Anterior cingulate cortex (tissue), 58 donors: ENCODE measurements at places on chromosomes 1 and 21.

DNA sequence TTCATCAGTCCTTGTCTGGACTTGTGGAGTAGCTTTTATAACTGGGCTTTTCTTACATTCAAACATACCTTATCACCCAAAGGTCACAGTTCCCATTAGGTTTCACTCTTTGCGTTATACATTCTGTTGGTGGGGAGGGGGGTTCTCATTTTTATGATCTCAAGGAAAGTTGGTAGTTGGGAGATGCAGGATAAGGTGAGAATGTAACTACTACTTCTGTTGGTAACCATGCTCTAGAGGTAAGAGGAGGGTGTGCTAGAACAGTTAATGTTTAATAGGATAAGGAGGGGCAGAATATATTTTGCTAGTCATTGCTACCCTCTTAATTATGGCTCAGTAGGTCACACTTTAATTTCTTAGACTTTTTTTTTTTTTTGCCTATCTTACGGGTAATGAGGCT is 10.7 kb downstream of the YBX1 start:
- no peak for DNase-seq

DNA sequence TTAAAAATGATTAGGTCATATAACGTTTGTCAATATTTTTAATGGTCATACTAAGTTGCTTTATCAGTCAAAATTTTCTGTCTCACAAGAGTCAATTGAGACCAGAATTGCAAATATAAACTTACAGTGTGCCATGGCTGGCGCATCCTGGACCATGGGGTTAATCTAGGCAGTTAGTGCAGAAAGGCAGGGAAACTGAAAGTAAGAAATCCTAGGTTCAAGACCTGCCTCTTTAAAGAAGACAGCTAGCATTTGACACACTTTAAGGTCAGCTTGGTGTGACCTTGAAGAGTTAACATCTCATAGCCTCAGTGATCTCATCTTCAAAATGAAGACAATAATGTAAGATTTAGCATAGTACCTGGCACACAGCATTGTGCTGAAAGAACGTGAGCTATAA is 210.0 kb upstream of the DAB1 start:
- no peak for DNase-seq

DNA sequence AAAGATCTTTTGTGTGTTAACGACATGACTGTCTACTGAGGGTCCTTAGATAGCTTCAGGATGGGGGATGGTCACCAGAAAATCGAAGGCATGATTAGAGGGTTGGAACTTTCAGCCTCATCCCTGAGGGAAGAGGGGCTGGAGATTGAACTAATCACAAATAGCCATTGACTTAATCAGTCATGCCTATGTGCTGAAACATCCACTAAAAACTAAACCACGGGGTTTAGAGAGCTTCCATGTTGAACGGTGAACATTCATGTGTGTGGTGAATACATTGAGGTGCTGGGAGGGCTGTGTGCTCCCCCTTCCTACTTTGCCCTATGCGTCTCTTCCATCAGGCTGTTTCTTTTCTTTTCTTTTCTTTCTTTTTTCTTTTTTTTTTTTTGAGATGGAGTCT is 17.0 kb downstream of the RBP7 start:
- no peak for DNase-seq

DNA sequence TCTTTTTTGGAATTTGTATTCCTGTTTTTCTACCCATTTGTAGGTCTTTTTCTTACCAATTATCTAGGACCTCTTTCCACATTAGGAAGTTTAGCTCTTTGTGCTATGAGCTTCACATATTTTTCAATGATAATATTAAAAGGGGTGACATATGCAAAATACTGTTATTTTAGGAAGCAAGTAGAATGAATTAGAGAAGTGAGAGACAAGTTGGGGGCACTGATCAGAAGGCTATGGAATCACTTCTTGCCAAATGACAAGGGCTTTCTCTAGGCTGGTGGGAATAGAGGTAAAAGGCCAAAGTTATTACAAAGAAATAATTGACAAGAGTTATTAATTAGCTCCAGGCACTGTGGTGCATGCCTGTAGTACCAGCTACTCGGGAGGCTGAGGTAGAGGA is 4.3 kb upstream of the BCAR3 start:
- DNase-seq = no peak

GRCh38 chr1:77438236-77438913 is 156.6 kb downstream of the AK5 start:
- no peak for DNase-seq

- no peak for DNase-seq
These were observed 92.8 kb downstream of the PDE9A start for GRCh38 chr21:42746240-42746592.

- DNase-seq = no peak
These were observed 2.7 kb downstream of the ADAMTS4 start for GRCh38 chr1:161196111-161196510.

- DNase-seq = peak; percentile 82
These were observed 671 bp downstream of the OMA1 start for GRCh38 chr1:58545591-58546519.

DNA sequence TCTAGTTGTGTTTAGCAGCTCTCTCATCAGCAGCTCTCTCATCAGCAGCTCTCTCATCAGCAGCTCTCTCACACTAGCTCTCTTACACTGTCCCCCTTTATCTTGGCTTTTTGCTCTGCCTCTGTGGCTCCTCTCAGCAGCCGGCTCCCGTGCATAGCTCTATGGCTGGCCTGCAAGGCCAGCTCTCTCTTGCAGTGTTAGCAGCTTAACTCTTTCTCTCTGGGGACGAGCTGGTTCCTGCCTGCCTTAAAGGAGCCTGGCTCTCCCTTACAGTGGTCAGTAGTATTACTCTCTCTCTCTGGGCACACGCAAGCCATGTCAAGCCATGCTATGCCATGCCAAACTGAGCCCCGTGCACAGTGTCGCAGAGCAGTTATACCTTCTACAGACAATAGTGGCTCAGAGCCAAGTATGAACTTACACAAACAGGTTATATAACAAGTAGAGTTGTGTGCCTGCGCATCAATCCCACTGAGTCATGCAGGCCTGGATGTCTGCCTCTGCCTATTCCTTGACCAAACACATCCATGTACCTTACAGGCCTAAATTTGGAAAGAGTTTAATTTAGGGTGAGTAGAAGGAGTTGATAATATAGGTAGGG is 295.9 kb downstream of the TPR start:
- no peak for DNase-seq

GRCh38 chr1:72847651-72848050 is 565.3 kb upstream of the NEGR1 start:
- no peak for DNase-seq

DNA sequence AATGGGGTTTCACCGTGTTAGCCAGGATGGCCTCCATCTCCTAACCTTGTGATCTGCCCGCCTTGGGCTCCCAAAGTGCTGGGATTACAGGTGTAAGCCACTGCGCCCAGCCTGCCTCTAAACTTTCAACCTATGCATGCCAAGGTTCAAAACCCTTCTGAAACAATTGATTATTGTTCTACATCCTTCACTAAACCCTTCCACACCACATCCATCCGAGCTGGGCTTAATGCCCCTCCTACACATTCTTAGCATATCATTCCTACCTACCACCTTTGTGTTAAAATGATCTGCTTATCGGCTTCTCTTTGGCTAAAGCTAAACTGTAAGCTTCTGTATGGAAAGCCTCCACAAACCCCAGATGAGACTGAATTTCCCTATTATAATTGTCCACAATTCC is 40.8 kb upstream of the DOCK7 start:
- DNase-seq = no peak

DNA sequence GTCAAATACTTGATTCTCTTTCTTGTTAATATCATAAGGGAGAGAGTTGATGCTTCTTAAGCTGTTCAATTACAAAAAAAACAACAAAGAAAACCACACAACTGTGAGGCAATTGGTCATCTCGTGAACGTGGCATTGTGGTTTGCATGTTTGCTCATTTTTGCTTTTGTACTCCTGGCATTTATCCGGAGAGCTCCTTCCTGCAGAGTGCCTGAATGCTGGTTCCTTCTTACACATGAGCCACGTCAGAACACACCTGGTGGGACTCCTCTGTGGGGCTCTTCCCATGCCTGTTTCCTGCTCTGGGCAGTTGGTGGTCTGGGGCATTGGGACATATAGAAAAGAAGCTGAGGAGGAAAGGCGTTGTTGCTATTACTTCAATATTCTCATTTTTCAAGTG is 25.7 kb downstream of the KCNK1 start:
- no peak for DNase-seq

- no peak for DNase-seq
These were observed 40.0 kb downstream of the PDC start for GRCh38 chr1:186420923-186421322.

DNA sequence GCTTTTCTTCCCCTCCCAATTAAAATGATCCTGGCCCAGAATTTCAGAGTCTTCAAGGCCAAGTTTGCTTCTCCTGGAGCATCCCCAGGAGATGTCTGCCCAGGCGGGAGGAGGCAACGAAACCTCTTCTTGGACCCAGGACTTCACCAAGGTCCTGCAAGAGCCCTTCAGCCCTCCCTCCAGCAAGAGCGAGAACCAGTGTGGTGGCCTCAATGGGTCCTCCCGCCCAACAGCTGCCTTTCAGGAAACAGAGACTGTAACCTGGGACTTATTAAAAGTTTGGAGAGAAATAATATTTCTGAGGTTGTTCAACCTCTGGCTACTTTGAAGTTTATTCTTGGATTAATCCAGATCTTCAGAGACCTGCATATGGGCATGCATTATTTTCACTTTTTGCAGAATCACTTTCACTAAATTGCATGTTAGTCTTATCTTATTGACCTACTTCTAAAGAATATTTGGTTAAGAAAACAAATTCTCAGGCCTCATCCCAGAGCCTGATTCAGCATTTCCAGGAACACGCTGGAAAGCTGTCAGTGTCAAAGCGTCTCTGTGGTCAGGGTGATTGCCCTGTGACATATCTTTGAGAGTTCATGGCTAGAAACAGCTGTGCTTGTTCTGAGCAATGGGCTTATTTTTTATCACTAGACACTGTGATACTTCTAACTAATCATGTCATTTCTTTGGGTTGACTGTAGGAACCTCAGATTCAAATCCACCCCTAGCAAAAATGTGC is 66.0 kb upstream of the CLDN14 start:
- DNase-seq = no peak

DNA sequence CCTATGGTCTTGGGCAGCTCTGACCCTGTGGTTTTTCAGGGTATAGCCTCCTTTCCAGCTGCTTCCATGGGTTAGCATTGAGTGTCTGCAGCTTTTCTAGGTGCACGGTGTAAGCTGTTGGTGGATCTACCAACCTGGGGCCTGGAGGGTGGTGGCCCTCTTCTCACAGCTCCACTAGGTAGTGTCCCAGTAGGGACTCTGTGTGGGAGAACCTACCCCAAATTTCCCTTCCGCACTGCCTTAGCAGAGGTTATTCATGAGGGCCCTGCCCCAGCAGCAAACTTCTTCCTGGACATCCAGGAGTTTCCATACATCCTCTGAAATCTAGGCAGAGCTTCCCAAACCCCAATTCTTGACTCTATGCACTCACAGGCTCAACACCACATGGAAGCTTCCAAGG is 111.0 kb upstream of the C1orf87 start:
- DNase-seq = no peak

DNA sequence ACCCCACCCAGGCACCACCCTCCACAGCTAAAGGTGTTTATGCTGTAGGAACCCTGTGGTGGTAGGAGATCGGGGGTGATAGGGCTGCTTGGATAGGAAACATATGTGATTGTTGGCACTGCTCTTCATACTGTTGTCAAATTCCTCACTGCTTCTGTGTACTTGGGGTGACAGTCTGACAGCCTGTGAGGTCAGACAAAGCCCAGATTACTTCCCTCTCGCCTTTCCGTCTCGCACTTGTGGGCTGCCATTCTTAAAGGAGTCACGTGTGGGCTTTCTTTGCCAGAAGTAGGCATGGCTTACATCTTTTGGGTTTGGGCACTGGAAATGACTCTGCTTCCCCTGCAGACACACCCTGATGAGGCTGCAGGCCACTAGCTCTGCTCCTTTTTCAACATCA is 363.8 kb downstream of the DISC1 start:
- no peak for DNase-seq

GRCh38 chr21:45821998-45822397 is 159.6 kb upstream of the COL6A1 start:
- DNase-seq = no peak

- DNase-seq = peak; percentile 73
These were observed at the start of gene EPHA2 for GRCh38 chr1:16155537-16156410. Gene EPHA2, minus strand, starts transcription at chr1:16156069. Its CDS starts 137 bp downstream, at chr1:16155932.

- no peak for DNase-seq
These were observed 1.3 kb downstream of the ADARB1 start for GRCh38 chr21:45075596-45076244.

- DNase-seq = no peak
These were observed 5.6 kb upstream of the ADAMTSL4 start for GRCh38 chr1:150543500-150544143.

GRCh38 chr1:233463333-233463732 is 135.8 kb downstream of the MAP3K21 start:
- no peak for DNase-seq
